T-helper 17 cell (primary cell): ENCODE measurements at places on chromosomes 11 and 22.

DNA sequence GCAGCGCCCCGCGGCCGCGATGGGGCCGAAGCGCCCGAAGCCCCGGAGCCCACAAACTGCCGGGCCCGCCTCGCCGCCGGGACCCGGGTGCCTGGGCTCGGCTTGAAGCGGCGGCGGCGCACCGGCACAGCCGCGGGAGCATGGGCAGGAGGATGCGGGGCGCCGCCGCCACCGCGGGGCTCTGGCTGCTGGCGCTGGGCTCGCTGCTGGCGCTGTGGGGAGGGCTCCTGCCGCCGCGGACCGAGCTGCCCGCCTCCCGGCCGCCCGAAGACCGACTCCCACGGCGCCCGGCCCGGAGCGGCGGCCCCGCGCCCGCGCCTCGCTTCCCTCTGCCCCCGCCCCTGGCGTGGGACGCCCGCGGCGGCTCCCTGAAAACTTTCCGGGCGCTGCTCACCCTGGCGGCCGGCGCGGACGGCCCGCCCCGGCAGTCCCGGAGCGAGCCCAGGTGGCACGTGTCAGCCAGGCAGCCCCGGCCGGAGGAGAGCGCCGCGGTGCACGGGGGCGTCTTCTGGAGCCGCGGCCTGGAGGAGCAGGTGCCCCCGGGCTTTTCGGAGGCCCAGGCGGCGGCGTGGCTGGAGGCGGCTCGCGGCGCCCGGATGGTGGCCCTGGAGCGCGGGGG is 346 bp downstream of the FJX1 start:
- H3K27ac ChIP-seq: no peak overlapping the region
- H3K36me3 ChIP-seq: peaks cover 2% of the 10 kb centered on the region
- no peak for DNase-seq
- H3K4me3 ChIP-seq: no peak overlapping the region
- peaks cover 80% of the 10 kb centered on the region for H3K27me3 ChIP-seq

DNA sequence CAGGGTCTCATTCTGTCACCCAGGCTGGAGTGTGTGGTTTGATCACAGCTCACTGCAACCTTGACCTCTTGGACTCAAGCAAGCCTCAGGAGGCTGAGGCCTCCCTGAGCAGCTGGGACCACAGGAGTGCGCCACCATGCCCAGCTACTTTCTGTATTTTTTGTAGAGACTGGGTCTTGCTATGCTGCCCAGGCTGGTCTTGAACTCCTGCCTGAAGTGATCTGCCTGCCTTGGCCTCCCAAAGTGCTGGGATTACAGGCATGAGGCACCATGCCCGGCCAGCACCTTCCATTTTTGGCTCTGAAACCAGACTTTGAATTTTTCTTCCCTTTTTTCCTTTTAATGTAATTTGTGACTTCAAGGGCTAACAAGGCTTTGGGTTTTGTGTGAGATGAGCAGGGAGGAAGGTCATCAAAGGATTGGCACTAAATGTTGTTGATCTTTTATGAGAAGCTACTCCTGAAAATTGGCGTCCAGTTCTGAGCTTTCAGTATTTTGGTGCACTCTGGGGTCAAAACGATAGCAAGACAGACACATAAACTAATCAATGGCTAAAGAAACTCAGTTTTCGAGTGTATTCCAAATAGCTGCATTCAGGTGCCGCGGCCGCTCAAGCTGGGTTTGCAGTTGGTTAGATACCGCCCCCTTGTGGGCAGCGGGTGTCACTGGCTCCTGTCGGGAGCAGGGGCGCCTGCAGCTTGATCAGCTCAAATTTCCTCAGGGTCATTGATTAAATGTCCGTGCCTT is 51.9 kb upstream of the CLMP start:
- H3K27ac ChIP-seq: peak overlapping the region; percentile 39
- no peak overlapping the region for H3K4me3 ChIP-seq
- peak; percentile 77 for DNase-seq
- H3K4me1 ChIP-seq: peaks cover 10% of the 10 kb centered on the region
- H3K36me3 ChIP-seq: no peaks in the 10 kb centered on the region

- no peaks in the 10 kb centered on the region for H3K27me3 ChIP-seq
- H3K4me1 ChIP-seq: peaks cover 46% of the 10 kb centered on the region
- DNase-seq: no peak
- H3K27ac ChIP-seq: peak overlapping the region; percentile 100
- H3K36me3 ChIP-seq: peaks cover 12% of the 10 kb centered on the region
These were observed 5.7 kb downstream of the CD6 start for GRCh38 chr11:60977224-60977623.

DNA sequence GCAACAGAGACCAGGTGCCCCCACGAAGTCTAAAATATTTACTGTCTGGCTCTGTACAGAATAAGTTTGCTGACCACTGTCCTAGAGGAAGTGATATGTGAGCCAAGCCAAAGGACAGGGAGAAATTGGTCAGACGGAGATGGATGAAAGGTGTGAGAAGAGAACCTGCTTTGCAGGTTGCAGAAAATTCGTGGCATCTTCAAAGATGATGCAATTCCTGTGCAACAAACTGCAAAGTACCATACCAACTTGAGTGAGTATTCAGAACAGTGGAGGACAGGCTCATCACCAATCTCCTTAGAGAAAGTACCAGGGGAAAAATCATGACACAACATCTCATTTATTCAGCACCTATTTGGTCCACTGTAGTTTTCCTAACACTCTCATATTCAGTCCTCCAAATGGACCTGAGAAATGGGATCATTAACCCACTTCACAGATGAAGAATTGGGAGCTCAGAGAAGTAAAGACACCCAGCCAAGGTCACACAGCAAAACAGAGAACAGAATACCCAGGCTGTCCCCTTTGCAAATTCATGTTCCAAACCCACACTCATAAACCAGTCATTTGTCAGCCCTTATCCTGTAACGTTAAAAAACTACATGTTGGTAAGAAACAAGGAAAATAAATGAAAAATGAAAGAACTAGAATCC is 536.8 kb downstream of the MIAT start:
- H3K36me3 ChIP-seq: no peaks in the 10 kb centered on the region
- H3K4me3 ChIP-seq: no peak overlapping the region
- peaks cover 6% of the 10 kb centered on the region for H3K27me3 ChIP-seq
- no peak overlapping the region for H3K27ac ChIP-seq
- no peak for DNase-seq

GRCh38 chr11:47340980-47341775 is 11.3 kb downstream of the MYBPC3 start:
- DNase-seq: no peak
- H3K36me3 ChIP-seq: no peaks in the 10 kb centered on the region
- peaks cover 8% of the 10 kb centered on the region for H3K4me1 ChIP-seq
- H3K27ac ChIP-seq: no peak overlapping the region

DNA sequence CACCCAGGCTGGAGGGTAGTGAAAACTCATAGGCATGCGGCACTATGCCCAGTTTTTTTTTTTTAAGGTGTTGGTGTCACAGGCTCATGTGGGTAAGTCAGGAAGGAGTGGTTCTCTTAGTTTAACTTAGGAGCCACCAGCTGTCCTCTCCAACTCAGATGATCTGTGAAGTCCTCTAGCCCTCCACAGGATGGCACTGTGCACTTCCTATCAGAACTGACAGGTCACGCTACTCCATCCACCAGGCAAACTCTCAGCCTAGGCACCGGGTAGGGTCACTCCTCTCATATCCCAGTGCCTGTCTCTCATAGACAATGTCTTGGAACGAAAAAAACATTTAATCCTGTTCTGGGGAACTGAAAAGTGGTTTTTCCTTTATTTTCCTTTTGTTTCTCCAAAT is 16.5 kb downstream of the NAP1L4 start:
- H3K27ac ChIP-seq: peak overlapping the region; percentile 9
- peaks cover 14% of the 10 kb centered on the region for H3K36me3 ChIP-seq
- no peaks in the 10 kb centered on the region for H3K27me3 ChIP-seq
- H3K4me3 ChIP-seq: no peak overlapping the region
- peaks cover 21% of the 10 kb centered on the region for H3K4me1 ChIP-seq

- no peak overlapping the region for H3K4me3 ChIP-seq
- no peaks in the 10 kb centered on the region for H3K27me3 ChIP-seq
- H3K4me1 ChIP-seq: peaks cover 3% of the 10 kb centered on the region
- no peaks in the 10 kb centered on the region for H3K36me3 ChIP-seq
These were observed 31.0 kb downstream of the MCM5 start for GRCh38 chr22:35430897-35431322.

DNA sequence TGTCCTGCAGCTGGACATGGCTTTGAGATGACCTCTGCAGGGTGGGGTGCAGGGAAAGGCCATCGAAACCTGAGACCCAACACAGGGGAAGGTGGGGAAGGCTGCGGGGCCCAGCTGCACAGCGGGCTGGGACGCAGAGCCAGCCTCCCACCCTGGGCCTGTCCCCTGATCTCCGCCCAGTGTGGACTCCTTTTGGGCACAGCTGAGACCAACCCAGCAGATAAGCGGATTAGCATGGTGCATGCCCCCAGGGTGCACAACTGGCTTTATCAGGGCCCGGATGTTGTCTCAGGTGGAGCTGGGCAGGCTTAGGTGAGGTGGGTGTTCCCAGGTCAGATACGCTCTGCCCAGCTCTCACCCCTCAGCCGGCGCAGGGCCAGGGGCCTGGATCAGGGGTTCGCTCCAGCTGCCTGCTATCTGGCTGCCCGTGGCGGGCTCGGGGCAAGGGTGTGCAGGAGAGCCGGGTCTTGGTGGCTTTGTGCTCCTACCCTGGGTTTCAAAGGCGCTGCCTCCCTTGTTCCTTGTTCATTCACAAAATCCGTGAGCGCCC is 28.1 kb upstream of the MUC5AC start:
- no peak for DNase-seq
- no peaks in the 10 kb centered on the region for H3K4me1 ChIP-seq
- H3K4me3 ChIP-seq: no peak overlapping the region

GRCh38 chr11:27385245-27385644 is 22.2 kb upstream of the CCDC34 start:
- no peaks in the 10 kb centered on the region for H3K36me3 ChIP-seq
- H3K27me3 ChIP-seq: no peaks in the 10 kb centered on the region
- peaks cover 4% of the 10 kb centered on the region for H3K4me1 ChIP-seq
- H3K27ac ChIP-seq: no peak overlapping the region

DNA sequence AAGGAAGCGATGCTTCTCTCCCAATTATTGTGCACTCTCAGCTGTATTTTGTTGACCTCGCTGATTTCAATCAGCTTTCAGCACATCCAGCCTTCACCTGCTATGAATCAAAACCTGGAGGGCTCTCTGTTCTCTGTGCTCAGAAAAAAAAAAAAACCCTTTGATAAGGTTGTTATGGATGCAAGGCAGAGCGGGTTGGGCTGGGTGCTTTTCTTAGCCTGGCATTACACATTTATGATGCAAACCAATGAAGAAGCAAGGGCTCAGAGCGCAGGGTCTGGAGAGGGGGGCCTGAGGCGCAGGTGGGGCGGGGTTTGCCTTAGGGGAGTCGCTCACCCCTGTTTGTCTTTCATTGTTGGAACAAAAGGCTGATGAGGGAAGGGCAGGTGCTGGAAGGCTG is 86.0 kb upstream of the CADM1 start:
- H3K27me3 ChIP-seq: no peaks in the 10 kb centered on the region
- no peaks in the 10 kb centered on the region for H3K4me1 ChIP-seq
- no peak overlapping the region for H3K4me3 ChIP-seq
- no peak overlapping the region for H3K27ac ChIP-seq
- no peaks in the 10 kb centered on the region for H3K36me3 ChIP-seq

GRCh38 chr11:110373051-110373702 is 56.6 kb upstream of the FDX1 start:
- H3K4me1 ChIP-seq: peaks cover 11% of the 10 kb centered on the region
- no peak for DNase-seq
- H3K27ac ChIP-seq: no peak overlapping the region
- H3K36me3 ChIP-seq: no peaks in the 10 kb centered on the region
- H3K4me3 ChIP-seq: no peak overlapping the region

DNA sequence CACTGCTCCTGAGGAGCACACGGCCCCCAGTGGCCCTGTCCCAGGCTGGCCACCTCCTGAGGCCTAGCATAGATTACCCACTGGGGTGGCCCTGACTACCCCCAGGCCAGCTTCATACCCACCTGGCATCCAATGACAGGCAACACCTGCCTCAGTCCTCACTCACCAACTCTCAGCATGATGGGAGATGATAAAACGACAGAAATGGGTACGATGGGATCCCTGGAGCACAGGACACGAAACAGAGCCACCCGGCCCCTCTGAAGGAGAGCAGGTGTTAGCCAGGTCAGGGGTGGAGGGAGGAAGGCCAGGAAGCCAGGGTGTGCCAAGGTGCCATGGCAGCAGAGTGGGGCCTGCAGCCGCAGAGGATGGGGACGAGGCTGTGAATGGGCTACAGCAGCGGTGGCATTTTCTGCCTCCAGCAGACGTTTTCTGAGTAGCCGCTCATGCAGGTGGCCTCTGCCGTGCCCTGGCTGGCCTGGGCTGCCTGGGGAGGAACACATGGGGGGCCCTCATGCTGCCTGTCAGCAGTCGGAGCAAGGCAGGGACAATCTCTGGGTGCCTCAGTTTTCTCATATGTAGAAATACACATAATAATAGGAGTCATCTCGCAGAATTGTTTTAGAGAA is 50.2 kb upstream of the FGF3 start:
- H3K4me3 ChIP-seq: no peak overlapping the region
- no peaks in the 10 kb centered on the region for H3K4me1 ChIP-seq
- peaks cover 42% of the 10 kb centered on the region for H3K27me3 ChIP-seq
- H3K27ac ChIP-seq: no peak overlapping the region
- peaks cover 5% of the 10 kb centered on the region for H3K36me3 ChIP-seq

DNA sequence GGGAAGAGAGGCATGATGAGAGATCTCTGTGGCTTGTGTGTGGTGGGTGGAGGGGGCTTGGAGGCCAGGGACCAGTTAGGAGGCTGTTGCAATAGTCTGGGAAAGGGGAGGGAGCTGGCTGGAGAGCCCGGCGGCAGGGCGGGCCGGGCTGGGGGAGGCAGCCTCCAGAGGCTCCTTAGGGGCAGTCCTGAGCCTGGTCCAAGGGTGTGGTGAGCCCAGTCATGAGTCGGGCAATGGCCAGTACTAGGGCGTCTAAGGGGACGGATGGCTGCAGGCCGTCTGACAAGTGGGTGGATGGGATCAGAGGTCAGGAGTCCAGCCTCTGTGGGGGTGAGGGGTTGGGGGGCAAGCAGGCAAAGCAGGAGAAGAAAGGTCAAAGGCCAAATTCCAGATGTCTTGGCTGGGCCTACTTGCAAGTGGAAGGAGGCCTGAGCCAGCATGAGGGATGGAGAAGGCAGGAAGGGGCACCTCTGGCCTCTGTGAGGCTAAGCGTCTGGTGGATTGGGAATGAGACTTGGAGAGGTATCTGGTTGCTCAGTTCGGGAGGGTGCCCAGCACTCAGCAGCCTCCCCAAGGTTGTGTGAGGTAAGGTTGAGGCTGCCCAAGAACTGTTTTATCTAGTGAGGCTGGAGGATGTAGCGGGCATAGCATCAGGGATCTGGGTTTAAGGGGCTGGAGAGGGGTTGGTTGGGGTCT is 6.0 kb upstream of the CD248 start:
- no peaks in the 10 kb centered on the region for H3K36me3 ChIP-seq
- H3K4me1 ChIP-seq: peaks cover 21% of the 10 kb centered on the region
- no peak for DNase-seq
- no peak overlapping the region for H3K4me3 ChIP-seq
- no peaks in the 10 kb centered on the region for H3K27me3 ChIP-seq
- H3K27ac ChIP-seq: no peak overlapping the region

- peaks cover 5% of the 10 kb centered on the region for H3K36me3 ChIP-seq
- DNase-seq: no peak
- peaks cover 10% of the 10 kb centered on the region for H3K4me1 ChIP-seq
- no peaks in the 10 kb centered on the region for H3K27me3 ChIP-seq
- H3K4me3 ChIP-seq: no peak overlapping the region
These were observed 16.4 kb downstream of the RPL27A start for GRCh38 chr11:8698917-8699441.

- H3K27me3 ChIP-seq: no peaks in the 10 kb centered on the region
- no peak overlapping the region for H3K4me3 ChIP-seq
- H3K36me3 ChIP-seq: peaks cover 7% of the 10 kb centered on the region
These were observed 34.1 kb downstream of the SERGEF start for GRCh38 chr11:17978553-17979287.
